ENCODE measurements at places on chromosomes 12 and 14.

DNA sequence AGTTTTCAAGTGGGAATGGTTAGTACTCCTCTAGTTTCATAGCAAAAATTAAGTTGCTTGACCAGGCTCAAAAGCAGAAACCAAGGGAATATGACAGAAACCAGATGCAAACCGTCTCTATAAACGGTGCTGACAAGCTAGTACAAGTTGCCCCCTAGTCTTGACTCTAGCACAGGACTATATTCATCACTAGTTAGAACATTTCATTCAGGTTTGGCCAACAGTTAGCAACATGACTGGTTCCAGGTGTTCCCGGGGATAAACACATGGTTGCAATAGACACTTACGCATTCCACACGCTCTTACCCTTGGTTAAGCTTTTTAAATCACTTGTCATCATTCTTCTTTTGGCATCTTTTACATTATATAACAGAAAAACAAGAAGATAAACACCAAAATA lies 103.6 kb downstream of the SCFD1 start:
- DNase-seq = no peak

GRCh38 chr14:80313806-80314205 lies 102.5 kb upstream of the DIO2 start:
- DNase-seq = no peak

- DNase-seq = no peak
Measured at GRCh38 chr14:65095633-65096205, 6.6 kb downstream of the MAX start.

DNA sequence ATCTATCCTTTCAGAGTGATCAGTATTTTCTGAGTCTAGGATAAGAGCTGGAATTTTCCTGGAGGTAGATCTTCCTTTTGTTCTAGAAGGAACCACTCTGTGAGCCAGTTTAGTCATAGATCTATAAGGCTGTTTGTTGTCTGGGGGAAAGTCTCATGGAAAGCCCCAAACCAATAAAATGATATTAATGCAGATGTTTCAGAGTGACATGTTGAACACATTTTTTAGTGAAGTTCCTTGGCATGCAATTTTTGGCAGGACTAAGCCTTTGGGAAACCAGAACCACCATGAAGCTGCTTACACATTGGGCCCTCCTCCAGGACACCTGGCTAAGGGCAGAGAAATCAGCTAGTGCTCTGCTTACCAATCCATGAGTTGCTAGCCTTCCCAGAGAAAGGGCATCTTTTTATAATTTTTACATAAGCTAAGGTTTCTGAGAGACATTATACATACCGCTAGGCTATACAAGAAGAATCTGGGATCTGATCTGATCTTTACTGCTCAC lies 101.5 kb upstream of the PCED1B start:
- no peak for DNase-seq

GRCh38 chr14:73333031-73333430 lies 95.7 kb downstream of the PAPLN start:
- DNase-seq = no peak

- DNase-seq = no peak
Measured at GRCh38 chr12:40254455-40255085, 29.8 kb downstream of the LRRK2 start.

GRCh38 chr12:70966996-70967790 lies 46.7 kb upstream of the PTPRR start:
- DNase-seq = no peak

GRCh38 chr12:121713793-121714192 lies 1.2 kb downstream of the TMEM120B start:
- no peak for DNase-seq

- no peak for DNase-seq
Measured at GRCh38 chr14:58584383-58584782, 53.4 kb upstream of the DACT1 start.

DNA sequence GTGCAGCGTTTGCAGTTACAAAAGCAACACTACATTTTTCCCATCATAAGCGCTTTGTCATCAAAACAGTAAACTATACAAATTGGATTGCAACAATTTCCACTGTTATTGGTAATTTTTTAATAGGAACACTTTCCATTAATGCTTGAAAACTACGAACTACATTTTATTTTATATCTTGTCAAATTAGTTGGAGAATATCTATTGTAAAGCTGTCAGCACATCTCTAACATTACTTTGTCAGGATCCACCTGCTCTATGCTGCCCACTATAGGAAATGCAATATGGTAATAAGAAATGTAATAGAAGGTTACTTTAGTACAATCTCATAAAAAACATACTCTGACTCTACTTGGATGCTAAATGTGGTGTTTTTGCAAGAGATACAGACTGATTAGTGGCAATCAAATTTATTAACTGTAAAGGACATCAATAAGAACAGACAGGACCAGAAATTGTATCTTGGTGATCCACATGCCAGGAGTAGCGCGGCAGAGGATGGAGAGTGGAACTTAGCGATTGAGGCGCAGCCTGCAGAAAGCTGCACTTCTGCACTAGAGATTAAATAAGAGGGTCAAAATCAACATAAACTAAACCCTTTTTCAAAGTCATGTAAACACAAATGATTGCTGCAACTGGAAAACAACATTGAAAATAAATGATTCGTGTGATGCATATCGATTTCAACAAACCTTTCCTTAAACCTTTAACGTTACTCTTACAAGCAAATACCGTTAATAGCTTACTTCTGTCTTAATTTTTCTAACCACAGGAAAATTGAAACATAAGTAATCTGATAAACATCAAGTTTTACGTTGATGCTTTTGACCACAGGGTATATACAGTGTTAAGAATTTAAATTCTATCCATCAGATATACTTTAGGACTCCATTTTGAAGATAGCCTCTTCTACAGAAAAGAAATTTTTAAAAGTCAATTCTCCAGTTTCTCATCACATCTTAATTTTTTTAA lies 3.6 kb upstream of the ARID2 start:
- no peak for DNase-seq

Measured in HL-60 (cell line).